NCI-H1930 (cell line): ENCODE measurements at places on chromosomes 6 and 20.

DNA sequence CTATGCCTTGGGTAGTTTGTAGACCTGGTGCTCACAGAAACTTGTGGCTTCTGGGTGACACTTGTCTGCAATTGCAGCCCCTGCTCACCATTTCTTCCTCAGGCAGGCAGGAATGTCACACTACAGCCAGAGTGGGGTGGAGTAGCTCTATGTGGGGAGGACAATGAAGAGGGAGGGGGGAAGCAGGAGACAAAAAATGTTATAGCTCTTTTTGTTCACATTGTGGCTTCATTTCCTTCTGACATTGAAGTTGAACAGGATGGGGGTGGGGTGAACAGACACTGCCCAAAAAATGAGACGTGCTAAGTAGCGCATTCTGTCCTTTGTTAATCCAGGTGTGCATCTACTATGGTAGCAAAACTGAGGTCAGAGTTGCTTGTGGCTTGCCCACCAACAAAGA lies at the start of gene THEMIS:
TSS of gene THEMIS (minus strand) at position 124 of the 400 bp plus-strand sequence. CDS start 126 bp downstream, outside the sequence.
- no peak for DNase-seq

- DNase-seq, result no peak
These were observed 89.9 kb downstream of the PDE7B start for GRCh38 chr6:135941275-135942025.

DNA sequence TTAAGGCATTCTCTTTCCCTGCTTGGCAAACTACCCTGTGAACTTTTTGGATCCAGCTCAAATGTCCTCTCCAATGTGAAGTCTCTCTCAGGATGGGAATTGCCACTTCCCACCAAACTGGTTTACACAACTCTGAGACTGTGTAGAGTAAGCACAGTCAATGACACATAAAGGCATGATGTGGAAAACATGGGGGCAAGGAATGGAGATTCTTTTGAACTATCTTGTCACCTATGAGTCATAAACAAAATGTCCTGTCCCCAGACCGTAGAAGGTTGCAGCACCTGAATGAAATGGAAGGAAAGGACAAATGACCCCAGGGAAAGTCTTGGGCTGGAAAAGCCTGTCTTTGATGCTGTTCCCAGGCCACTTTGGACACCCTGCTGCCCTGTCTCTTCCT lies 11.0 kb upstream of the KIF13A start:
- no peak for DNase-seq

GRCh38 chr6:6645261-6645917 lies 56.9 kb downstream of the LY86 start:
- no peak for DNase-seq

DNA sequence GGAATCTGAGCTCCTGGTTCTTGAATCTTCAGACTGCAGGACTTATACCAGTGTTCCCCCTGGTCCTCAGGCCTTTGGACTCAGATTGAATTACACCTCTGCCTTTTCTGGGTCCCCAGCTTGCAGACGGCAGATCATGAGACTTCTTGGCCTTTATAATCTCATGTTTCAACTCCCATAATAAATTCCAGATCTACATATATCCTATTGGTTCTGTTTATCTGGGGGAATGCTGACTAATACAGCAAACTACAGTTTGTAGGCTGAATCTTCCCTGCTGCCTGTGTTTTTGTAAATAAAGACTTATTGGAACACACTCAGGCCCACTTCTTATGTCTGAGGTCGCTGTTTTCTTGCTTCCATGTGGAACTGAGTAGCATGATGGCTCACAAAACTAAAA lies 184.7 kb downstream of the HDGFL1 start:
- DNase-seq, result no peak

GRCh38 chr6:161021543-161021942 lies 30.0 kb downstream of the MAP3K4 start:
- no peak for DNase-seq

GRCh38 chr6:39819228-39819627 lies 27.1 kb downstream of the DAAM2 start:
- no peak for DNase-seq

GRCh38 chr6:106730264-106730663 lies 100.9 kb downstream of the QRSL1 start:
- DNase-seq, result no peak

- DNase-seq, result no peak
These were observed 143.3 kb downstream of the SMOC2 start for GRCh38 chr6:168584249-168584648.

GRCh38 chr20:8870652-8871051 lies 198.2 kb upstream of the PLCB4 start:
- DNase-seq, result no peak

DNA sequence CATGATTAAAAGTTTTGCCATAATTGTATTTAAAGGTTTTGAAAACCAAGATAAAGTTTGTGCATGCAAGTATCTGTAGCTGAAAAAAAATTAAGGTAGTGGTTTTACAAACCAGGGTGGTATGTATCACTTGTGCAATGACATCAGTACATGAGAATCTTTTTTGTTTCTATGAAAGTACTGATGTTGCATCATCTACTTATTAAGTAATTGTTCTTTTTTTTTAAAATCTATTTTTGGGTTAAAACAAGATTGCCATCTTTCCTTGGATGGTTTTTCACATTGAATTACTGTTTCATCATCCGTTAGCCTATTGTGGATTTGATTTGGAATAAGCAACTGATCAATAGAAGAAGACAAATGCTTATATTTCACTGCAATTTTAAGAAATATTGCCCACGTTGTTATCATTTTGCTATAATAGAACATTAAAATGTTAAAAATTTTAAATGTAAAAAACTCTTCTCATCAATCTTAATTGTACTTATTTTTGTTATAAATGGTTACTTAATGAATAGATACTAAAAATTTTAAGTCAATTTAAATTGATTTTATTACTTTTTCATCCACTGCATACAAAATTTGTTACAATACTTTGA lies 39.8 kb upstream of the TAGAP start:
- DNase-seq, result no peak

- DNase-seq, result no peak
These were observed 567.5 kb upstream of the SLC35B3 start for GRCh38 chr6:9002833-9003232.

- DNase-seq, result no peak
These were observed 46.2 kb downstream of the OGFRL1 start for GRCh38 chr6:71334768-71335167.

- DNase-seq, result no peak
These were observed 154.7 kb downstream of the PHF3 start for GRCh38 chr6:63790334-63790733.

- no peak for DNase-seq
These were observed 1189.4 kb upstream of the EYS start for GRCh38 chr6:66896415-66896814.

GRCh38 chr6:151805286-151805840 lies 2.1 kb upstream of the ESR1 start:
- DNase-seq, result no peak

DNA sequence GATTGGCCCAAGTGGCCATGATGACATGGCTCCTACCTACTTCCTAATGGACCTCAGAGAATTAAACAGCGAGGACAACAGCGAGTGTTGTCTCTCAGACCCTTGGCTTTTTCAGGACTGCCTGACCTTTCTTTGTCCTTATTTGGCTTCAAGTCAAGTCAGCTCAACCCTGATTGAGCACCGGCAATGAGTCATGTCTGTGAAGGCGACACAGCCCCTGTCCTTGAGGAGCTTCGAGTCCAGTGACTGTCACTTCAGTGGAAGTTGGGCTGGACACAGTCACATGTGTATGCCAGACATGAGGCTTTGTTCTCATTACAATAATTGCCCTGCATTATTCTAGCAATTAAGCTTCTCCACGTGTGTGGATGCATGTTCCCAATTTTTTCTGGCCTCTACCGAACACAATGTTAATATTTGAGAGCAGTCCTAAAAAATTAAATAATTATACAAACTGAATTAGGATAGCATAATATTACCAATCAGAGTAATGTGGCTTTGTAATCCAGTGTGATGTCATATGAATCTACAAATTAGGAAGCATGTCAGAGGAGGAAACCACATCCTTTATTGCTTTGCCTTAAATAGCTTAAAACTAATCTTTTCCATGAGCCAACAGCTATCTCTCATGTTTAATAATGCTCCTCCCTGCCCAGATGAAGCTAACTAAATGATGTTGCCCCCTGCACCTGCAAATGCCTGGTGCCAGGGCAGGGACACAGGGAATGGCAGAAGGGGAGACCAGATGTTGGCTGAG lies 178.6 kb downstream of the CDH26 start:
- no peak for DNase-seq

DNA sequence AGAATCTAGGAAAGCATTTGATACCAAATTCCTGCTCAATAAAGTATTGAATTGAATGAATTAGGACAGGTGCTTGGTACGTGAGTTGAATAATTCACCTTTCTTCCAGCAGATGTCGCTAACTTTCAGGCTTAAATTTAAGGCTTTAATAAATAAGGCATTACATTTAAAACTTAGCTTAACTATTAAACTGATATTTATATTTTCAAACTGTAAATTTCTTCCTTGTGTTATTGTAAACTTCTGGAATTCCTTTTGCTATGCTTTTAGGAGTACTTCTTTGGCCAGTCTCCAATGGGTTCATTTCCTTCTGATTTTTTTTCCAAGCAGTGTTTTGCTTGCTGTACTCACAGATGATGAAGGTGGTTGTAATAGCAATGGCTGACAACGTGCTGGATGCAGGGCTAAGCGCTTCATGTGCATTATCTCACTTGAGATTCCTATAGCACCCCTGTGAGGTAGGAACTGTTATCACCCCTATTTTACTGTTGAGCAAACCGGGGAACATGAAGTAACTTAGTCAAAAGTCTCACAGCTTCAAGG lies 71.3 kb upstream of the SLC2A12 start:
- DNase-seq, result peak; percentile 41

DNA sequence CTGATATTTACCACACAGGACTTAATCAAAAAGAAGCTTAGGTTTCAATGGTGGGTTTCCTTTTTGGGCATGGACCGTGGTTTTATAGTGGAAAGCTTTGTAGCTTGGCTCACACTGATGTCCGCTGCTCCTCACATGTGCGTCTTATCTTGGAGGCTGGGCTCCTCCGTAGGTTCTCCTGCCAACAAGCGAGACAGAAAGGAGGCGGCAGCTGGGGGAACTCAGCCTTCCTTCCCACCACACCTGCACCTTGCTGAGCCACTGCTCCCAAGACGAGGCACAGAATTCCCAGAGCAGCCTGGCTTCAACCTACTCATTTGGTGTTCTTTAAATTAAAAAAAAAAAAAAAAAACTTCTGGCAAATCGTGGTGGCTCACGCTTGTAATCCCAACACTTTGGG lies 235.5 kb upstream of the QKI start:
- DNase-seq, result no peak

GRCh38 chr20:64219202-64219601 lies 36.3 kb upstream of the PCMTD2 start:
- DNase-seq, result no peak
